Peyer's patch (tissue), 4 donors: ENCODE measurements at places on chromosomes 6 and 20. TPM values are rescaled to one million over a fixed set of nuclear protein-coding genes. Genes with fewer than 3 reads are reported as not detected.

DNA sequence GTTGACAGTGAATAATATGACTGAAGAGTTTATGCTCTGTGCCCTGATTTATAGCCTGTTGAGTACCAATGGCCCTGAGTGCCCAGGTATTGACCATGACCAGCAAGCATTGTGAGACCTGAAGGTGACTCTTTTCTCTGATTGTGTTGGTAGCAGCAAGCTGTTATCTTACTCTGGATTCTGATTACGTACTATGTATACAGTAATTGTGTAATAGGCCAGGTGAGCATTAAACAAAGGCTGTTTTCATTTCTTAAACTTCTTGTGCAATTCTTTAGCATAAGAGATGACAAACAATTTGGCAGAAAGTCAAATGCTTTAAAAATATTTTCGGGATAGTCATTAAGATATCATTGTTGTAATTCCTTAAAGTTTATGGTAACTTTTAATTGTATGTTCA is 111.7 kb upstream of the PTPRK start:
- DNase-seq, result no peak

GRCh38 chr6:170158296-170159021 is 132.4 kb downstream of the DLL1 start:
- DNase-seq, result peak; percentile 15

DNA sequence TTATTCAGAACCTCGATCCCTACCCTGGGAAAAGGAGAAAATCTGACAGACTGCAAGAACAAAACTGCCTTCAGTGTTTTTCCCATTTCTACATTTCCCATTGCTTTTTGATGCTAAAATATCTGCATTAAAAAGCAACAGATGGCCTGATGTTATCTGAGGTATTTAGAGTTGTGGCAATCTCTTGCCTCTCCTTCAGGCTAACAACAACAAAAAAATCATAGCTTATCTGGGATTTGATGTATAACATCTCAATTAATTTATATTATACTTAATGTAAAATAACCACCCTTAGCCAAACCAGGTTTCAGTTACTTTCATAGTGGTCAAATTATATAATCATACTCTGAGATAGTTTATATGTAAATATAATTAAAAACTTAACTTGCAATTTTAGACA is 15.8 kb upstream of the GABRR2 start:
- DNase-seq, result no peak

DNA sequence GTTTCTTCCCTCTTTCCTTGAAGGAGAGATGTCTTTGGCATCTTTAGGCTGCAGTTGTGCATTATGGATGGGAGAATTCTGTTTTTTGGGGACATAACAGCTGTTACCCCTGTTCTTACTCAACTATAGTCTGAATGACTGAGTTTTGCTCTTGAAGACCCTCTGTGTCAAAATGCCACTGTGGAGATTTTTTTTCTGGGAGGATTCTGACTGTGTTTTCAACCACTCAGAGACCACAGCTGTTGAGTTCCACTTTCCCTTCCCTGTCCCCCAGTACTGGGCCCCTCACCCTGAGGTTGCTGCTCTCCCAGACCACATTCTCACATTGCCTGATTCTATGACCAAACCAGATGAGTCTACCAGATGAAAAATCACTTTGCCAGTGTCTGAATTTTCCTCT is 48.1 kb downstream of the NKX2-2 start:
- DNase-seq, result no peak

DNA sequence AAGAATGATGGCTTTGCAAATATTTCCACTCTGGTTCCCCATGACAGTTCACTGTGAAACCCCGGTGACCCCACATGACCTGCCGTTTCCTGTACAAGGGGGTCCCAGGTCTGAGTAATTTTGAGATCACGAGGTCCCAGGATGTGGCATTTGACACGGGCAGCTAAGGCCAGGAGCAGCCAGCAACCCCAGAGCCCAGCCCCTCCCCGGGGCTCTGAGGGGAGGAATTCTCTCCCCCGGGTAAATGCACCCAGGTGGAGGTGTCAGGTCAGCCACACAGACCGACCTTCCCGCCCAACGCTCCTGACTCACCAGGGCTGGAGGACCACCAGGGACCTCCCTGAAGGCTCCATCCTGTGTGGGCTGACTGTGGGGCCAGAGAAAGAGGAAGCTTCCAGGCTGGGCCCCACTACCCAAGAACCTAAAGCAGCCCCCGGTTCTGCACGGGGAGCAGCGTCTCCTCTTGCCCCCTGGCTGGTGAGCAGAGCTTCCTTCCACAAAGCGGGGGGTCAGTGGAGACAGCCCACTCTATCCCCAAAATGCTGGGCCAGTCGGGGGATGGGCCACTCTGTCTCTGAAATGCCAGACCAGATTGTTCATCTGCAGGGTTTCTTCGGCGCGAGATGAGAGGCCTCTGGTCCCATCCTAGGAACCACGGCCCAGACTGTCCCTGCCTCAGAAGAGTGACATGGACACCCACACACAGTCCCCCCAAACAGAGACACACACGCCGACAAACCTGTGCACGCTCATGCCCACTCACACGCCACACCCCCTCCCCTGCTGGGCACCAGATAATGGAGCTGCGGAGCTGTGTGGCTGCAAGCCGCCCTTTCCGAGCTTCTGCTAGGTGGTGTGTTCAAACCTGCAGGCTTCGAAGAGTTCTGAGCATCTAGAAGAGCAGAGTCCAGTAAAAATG is 23.4 kb upstream of the SLCO4A1 start:
- DNase-seq, result peak; percentile 76

DNA sequence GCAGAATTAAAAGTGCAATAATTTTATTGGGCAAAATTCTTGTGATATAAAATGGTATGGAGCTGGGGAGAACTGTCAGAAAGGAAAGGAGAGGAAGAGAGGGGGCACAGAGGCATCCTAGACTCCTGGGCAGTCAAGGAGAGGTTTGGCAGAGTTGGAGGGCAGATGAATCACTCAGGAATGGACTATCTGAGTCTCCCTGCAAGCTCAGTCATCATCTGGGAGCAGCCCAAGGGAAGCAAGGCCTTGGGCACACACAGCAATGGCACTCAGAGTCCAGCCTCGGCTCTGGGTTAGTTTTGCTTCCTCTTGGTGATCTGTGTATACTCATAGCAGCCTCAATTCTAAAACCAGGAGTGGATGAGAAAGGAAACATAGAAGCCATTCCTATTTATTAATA is 67.2 kb downstream of the SLC22A1 start:
- DNase-seq, result no peak

- peak; percentile 85 for DNase-seq
Observed at GRCh38 chr6:27687154-27688013, 214.5 kb upstream of the ZNF184 start.

- DNase-seq, result no peak
Observed at GRCh38 chr6:10759312-10759839, 11.8 kb downstream of the TMEM14B start.

- no peak for DNase-seq
Observed at GRCh38 chr6:2110504-2110903, 134.9 kb downstream of the GMDS start.

GRCh38 chr6:170290296-170291128 is at the start of gene DLL1:
Gene DLL1 (minus strand): TSS chr6:170291078. CDS start chr6:170290139, 939 bp downstream.
- peak; percentile 76 for DNase-seq

GRCh38 chr6:26218824-26219223 is 131.6 kb downstream of the HFE start:
- no peak for DNase-seq

DNA sequence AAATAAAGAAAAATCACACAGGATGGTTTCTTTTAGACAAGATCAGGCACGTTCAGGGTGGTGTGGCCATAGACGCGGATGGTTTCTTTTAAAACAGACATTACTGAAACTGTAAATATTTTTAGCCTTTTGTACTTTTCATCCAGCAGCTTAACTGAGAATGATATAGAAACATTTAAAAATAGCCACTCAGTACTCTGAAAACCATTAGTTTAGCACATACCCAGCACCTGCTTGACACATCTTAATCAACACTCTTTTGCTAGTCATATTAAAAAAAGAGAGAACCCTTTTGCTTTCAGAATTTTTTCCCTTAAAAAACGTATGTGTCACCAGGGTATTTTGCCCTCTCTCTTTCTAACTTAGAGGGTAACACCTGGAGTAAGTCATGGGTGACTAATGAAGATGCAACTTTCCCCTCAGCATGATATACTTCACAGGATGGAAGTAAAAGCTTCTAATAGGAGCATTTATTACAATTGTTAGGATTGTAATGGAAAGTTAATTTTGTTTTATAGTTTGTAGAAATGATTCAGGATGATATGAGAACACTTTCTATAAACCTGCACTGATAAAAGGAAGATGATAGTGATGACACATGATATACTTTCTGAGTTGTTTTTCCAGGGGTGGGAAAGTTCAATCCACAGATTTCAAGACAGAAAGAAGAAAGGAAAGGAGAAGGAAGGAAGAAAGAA is 45.2 kb downstream of the BACH2 start:
- no peak for DNase-seq

GRCh38 chr6:30955367-30956042 is 14.7 kb downstream of the MUCL3 start:
- DNase-seq, result peak; percentile 85

- DNase-seq, result no peak
Observed at GRCh38 chr20:54433636-54434035, 41.8 kb upstream of the DOK5 start.

DNA sequence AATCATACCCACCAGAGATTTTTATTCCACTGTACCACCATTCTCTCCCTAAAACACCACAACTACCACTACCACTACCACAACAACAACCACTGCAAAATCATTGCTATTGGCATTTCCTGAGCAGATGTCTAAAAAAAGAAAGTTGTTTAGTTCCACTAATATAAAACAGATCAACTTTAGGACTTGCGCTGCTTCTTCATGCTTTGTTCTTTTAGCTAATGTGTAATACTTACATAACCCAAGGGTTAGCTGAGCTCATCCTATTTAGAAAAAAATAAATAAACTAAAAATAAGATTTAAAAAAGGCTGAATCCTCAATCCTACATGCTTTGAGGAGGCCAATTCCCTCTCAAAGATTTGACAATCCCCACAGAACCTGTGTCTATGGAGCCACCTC is 11.4 kb downstream of the IYD start:
- DNase-seq, result no peak

GRCh38 chr6:170019818-170020583 is 268.6 kb downstream of the ERMARD start:
- DNase-seq, result no peak

GRCh38 chr6:129340983-129341382 is 369.0 kb downstream of the ARHGAP18 start:
- no peak for DNase-seq

- DNase-seq, result no peak
Observed at GRCh38 chr6:38836585-38836984, 121.5 kb downstream of the DNAH8 start.

DNA sequence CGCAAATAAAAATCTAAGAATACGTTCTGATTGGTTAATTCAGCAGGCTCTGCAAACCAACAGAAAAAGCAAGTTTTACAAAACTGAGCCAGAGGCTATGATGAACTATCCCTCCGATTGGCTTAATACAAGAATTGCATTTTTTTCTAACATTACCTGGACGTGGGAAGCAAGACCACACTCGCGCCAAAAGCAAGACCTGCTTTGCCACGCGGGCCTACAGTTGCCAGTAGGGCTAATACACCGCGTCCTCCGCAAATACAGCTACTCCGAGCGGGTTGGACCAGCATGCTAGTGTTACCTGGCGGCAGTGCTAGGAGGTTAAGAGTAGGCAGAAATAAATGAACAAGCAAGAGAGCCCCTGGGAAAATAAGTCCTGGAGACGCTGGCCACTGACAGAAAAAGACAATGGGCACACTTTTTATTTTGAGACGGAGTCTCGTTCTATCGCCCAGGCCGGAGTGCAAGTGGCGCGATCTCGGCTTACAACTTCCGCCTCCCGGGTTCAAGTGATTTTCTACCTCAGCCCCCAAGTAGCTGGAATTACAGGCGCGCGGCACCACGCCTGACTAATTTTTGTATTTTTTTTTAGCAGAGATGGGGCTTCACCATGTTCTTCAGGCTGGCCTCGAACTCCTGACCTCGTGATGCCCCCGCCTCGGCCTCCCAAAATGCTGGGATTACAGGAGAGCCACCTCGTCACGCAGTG is 131.9 kb upstream of the BTN3A2 start:
- DNase-seq, result no peak

- no peak for DNase-seq
Observed at GRCh38 chr20:58251979-58252591, 23.6 kb upstream of the ANKRD60 start.

The RNF182 gene
- total RNA-seq, result not detected

The ELOVL4 gene
- not detected for total RNA-seq

The MEI4 gene
- total RNA-seq, result not detected

The C20orf204 gene
- total RNA-seq, result 0.83 TPM

The TBX18 gene
- total RNA-seq, result not detected

The KHDC1L gene
- not detected for total RNA-seq

The DSP gene
- 163 TPM for total RNA-seq

The ASIP gene
- total RNA-seq, result not detected

The FHL5 gene
- 2.3 TPM for total RNA-seq

The ZNF292 gene
- 62.5 TPM for total RNA-seq

The SLC16A10 gene
- total RNA-seq, result 2.5 TPM

The PEDS1 gene
- 26.7 TPM for total RNA-seq

The RIN2 gene
- total RNA-seq, result 181 TPM

The RIMS1 gene
- 5.0 TPM for total RNA-seq

The GNAS-AS1 gene
- total RNA-seq, result not detected

The IPCEF1 gene
- total RNA-seq, result 2.1 TPM
